Kasumi-1 (cell line): ENCODE measurements at places on chromosomes 1 and 21.

DNA sequence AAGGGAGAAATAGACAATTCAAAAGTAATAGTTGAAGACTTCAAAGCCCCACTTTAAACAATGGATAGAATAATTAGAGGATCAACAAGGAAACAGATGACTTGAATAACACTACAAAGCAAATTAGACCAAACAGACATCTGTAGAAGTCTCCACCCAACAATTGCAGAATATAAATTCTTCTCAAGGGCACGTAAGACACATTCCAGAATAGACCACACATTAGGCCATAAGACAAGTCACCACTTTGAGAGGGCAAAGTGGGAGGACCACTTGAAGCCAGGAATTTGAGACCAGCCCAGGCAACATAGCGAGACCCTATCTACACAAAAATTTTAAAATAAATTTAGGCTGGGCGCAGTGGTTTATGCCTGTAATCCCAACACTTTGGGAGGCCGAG lies 20.5 kb upstream of the RNF186 start:
- no peak for DNase-seq

- DNase-seq, result no peak
These were observed 67.1 kb upstream of the CAPZB start for GRCh38 chr1:19552291-19553010.

- no peak for DNase-seq
These were observed 53.6 kb upstream of the ASB17 start for GRCh38 chr1:75985827-75986226.

- peak; percentile 35 for DNase-seq
These were observed 843 bp downstream of the DIP2A start for GRCh38 chr21:46459356-46460112.

DNA sequence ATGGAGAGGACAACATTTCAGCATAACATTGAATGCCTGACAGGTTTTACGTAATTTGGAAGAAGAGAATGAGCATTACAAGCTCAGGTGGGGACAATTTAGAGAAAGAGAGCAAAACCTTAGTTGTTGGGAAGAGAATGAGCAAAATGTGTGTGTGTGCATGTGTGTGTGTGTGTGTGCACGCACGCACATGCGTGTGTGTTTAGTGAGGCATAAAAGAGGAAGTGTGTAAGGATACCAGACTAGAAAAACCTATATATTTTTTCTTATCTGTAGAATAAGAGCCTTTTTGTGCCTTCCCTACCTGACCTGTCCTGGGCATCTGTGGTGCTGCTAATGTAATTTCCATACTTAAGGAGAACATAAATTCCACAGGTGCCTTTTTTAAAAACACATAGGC lies 99.0 kb upstream of the PLXNA2 start:
- DNase-seq, result peak; percentile 1

- peak; percentile 89 for DNase-seq
These were observed 17.6 kb upstream of the CLIC4 start for GRCh38 chr1:24727501-24728216.

DNA sequence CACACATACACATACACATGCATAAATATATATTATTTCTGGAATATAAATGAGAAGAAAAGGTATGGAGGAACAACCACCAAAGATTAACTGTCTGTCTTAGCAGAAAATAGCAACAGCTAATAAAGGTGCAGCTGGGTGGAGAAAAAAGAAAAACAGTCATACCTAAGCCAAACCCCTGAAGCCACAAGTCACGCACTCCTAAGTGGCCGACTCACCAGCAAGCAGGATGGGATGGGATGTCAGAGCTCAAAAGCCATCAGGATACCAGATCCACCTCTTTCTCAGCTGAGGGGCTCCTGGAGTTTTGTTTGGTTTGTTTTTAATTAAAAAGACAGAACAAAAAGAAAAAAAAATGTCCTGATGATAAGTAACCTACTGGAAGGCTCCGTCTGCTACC lies 64.7 kb upstream of the HIVEP3 start:
- no peak for DNase-seq

- no peak for DNase-seq
These were observed 32.1 kb upstream of the RAB4A start for GRCh38 chr1:229238674-229239415.

GRCh38 chr1:214341932-214342331 lies 61.0 kb downstream of the SMYD2 start:
- DNase-seq, result no peak

DNA sequence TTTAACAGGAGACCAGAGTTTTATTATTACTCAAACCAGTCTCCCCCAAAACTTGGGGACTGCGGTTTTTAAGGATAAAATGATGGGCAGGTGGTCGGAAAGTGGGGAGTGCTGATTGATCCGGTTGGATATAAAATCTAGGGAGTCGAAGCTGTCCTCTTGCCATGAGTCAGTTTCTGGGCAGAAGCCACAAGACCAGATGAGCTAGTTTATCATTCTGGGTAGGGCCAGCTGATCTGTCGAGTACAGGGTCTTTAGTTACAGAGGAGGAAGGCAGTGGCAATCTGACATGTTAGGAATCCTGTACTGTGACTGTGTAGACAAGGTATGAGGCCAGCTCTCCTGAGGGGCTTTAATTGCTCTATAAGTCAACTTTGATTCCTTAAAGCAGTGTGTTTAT lies 22.9 kb upstream of the FOXE3 start:
- no peak for DNase-seq

DNA sequence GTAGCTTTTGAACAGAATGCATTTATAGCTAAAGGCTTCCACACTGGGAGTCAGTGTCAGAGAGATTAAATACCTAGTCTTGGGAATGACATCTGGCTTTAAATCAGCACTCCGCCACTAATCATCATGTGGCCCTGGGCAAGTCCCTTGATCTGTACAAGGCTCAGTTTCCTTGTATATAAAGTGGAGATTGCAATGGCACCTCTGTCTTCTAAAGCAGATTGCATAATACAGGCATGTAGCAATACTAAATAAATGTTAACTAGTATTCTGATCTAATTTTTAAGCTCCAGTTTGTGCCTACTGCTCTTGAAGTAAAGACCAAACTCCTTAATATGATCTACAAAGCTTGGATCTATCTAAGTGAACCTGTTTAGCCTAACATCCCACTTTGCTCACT lies 249.4 kb downstream of the PLPP3 start:
- DNase-seq, result no peak

DNA sequence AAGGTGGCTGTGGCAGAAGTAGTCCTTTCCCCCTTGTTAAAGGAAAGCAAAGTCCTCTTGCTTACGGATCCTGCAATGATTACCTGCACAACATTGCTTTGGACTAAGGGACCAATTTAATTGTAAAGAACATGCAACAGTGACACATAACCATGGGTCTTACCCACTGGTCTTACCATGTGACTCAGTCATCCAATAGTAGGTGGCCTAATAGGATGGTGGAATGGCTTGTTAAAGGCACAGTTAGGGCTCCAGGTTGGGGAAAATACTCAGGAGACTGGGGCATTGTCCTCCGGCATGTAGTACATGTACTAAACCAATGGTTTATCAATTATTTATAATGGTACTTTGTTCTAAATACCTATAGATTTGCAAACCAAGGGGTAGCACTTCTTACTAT lies 2.1 kb upstream of the YIPF1 start:
- no peak for DNase-seq

DNA sequence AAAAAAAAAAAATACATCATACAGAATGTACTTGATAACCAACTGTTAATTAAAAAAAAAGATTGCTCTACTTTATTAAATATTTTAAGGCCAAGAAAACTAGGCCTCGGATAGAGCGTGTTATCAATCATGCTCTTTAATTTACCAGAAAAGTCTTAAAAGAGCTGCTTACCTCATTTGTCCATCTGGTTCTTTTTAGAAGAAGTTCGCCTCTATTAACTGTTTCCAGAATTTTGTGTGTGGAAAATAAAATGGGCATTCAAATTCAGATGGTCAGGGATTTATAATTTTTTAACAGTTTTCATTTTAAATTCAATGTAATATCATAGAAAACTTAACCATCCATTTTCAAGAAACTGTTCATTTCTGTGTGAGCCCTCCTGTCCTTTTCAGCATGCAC lies 53.8 kb downstream of the KCNK1 start:
- no peak for DNase-seq

DNA sequence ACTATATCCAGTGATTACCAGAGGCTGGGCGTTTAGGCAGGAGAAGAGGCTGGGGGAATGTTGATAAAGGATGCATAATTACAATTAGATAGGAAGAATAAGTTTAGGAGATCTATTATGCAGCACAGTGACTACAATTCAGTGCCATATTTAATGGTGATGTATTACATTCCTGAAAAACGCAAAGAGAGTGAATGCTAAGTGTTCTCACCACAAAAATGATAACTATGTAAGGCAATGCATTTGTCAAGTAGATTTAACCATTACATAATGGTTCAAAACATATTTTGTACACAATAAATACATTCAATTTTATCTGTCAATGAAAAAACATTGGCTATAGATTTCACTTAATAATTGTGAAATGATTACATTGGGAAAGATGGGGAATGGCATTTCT lies 548.9 kb downstream of the NUF2 start:
- no peak for DNase-seq

- no peak for DNase-seq
These were observed 56.9 kb downstream of the LDLRAD2 start for GRCh38 chr1:21868941-21869454.

GRCh38 chr1:8858112-8858668 lies 20.3 kb downstream of the ENO1 start:
- DNase-seq, result peak; percentile 94

DNA sequence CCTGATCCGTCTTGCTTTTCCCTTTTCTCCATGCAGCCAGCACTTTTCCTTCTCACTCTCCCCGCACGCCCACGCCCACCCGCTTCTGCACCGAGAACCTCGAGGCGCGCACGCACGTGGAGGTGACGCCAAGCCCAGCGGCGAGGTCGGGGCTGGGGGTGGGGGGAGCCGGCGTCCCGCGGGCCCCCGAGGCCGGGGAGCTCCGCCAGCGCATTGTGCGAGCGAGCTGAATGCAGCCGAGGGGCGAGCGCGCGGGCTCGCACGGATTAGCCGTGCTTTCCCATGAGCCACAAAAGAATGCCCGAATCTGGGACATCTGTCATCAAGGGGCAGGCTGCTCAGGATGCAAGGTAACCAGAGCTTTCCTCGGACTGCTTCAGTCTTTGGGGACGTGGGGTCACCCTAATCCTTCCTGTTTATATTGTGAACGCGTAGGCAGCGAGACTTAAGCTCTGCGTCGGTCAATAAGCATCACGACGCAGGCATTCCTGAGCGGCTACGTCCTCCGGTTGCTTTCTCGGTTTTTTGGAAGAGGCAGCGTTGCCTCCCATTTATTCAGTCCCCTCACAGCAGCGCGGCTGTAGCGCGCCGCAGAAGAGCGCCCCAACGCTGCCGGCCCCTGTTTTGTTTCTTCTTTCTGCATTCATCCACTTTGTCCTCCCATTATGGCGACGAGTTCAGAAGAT lies 67.3 kb upstream of the AKT3 start:
- no peak for DNase-seq

DNA sequence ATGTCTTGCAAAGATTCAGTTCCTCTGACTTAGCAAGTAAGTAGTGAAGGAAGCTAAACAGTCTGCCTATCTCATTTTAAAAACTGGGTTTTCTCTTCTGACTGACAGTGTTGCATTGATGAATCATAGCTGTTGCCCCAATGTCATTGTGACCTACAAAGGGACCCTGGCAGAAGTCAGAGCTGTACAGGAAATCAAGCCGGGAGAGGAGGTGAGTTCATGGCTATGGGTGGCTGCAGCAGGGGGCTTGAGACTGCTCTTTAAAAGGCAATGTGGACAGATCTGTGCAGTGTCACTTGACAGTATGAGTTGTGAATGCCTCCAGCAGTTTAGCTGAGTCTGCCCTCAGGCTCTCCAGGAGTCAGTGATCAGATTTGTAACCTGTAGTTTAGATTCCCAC lies 46.6 kb downstream of the SMYD2 start:
- no peak for DNase-seq
